Stimulated activated CD4-positive, alpha-beta T cell treated with anti-CD3 and anti-CD28 coated beads, Interleukin-2, amount 100 ng/mL, for 24 hours (primary cell): ENCODE measurements at places on chromosomes 6 and 20.

GRCh38 chr6:135286962-135287538 lies 105.9 kb downstream of the MYB start:
- no peak for DNase-seq

DNA sequence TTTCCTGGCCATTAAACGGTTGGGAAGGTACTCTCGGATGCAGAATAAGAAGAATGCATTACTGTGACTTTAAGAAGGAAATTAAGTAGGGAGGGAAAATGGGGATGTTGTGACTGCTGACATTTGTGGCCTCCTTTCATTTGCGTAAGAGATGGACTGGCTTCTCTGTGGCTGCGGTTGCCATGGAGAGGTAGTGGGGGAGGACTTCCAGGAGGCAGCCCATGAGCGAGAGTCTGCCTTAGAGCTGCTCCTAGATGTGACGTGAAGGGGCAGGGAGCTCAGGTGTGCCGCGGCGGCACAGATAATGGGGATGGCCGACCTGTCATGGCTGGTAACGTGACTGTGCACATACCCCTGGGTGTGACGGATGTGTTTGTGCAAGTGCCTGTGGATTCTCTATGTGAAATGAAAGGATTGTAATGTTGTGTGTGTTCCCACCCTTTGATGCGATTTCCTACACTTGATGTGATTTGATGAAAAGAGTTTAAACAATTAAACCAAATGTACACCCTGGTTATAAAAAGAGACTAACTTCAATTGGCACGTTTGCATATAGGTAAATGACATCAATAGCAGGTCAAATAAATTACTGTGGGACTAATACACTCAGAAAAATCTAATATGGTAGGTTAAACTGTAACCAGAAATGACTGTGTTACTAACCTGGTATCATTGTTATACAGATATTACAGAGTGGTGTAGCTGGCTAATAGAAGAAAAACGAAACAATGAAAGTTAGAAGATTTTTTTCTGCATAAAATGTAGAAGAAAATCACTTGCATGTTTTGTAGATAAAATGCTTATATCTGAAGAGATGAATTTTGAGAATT lies 48.9 kb downstream of the HIVEP1 start:
- DNase-seq: peak; percentile 67

GRCh38 chr6:108565091-108565766 lies 4.5 kb downstream of the FOXO3 start:
- no peak for DNase-seq

GRCh38 chr6:85612690-85613474 lies 19.2 kb upstream of the SNX14 start:
- no peak for DNase-seq

- DNase-seq: no peak
These were observed 593.4 kb upstream of the CDH4 start for GRCh38 chr20:60658681-60659080.

DNA sequence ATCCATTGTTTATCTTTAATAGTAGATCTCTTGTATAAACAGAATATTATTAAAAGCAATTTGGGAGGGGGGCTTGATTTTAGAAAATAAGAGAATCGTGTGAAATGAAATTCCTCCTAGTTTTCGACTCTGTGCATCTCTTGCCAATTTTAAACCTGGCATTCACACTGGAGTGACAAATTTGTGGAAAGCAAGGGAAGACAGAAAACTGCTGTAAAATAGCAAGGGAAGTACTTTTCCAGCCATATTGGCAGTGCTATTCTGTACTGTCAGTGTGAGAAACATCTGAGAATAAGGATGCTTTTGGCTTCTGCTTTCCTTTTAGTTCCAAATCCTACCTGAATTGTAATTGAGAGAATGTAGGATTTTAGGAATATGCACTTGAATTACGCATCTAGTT lies 40.2 kb downstream of the TOP1 start:
- no peak for DNase-seq

DNA sequence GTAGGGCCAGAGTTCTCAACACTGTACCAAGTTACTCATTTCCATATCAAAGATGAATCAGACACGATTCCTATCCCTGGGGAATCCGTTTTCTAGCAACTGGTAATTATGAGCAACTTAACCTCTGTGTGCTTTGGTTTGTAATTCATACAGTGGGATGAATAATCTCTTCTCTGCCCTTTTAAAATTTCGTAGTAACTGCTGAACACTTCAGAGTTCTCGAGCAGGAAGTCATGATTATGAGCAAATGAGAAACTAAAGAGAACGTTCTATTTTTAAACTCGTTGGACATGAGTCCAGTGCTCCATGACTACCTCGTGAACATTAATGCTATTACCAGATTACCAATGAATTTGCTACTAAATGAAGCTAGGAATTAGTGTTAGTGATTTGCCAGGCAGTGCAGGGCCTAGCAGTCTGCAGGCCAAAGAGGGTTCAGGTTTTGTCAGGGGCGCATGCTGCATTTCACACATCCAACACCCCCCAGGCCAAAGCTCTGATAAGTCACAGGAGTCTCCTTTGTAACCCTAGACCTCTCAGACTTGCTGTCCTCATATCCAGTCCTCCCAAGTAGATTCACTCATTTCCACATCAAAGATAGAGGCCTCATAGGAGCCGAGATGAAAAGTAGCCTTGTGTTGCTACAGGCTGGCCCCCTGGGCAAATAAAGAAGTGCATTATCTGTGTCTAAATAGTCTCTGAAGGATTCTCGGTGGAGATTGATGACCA lies 45.8 kb upstream of the VSTM2L start:
- no peak for DNase-seq

DNA sequence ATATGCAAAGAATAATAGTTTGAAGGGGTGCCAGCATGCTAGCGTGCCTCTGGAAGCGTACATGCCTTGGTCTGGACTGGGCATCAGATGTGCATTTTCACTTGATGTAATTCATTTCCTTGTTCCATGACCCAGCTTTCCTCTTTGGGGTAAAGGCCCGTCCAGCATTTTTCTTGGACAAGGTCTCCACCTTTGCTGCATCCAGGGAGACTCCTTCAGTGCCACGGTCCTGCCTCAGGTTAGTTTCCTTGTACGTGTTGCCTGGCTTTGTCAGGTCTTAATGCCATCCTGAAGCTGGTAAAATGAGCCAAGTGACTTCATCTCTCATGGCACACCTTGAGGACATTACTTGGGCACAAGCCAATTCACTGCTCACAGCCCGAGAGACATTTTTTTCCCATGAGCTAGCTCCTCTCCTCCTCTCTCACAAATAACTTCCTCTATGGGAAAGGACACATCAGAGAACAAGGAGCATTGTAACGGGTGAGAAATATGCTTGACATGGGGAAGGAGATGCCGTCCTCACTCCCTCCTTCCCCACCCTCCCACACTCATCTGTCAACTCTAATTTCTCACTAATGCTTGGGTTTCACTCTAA lies 23.9 kb downstream of the EDN1 start:
- DNase-seq: no peak

DNA sequence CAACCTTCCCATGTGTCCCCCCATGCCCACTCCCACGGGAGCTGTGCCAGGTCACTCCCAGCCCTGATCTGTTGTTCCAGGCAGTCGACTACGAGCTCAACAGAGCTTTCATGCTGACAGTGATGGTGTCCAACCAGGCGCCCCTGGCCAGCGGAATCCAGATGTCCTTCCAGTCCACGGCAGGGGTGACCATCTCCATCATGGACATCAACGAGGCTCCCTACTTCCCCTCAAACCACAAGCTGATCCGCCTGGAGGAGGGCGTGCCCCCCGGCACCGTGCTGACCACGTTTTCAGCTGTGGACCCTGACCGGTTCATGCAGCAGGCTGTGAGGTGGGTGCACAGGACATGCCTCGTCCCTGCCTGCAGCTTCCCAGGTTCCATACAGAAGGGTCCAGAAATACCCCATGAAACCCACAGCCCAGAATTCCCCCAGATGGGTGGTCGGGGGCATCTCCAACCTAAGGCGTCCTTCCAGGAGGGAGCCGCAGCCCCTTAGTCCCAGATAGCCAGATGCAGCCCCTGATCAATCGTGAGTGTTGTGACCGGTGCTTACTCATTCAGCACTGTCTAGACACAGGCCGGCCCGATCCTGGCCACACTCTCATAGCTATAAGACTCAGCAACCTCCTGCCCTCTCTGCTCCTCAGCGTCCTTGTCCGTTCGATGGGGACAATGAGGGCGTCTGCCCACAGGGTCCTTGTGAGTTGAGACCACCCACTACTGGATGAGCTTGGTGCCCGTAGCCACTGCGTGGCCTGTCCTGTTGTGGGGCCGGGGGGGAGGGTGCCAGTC lies 142.1 kb downstream of the TAF4 start:
- DNase-seq: no peak

DNA sequence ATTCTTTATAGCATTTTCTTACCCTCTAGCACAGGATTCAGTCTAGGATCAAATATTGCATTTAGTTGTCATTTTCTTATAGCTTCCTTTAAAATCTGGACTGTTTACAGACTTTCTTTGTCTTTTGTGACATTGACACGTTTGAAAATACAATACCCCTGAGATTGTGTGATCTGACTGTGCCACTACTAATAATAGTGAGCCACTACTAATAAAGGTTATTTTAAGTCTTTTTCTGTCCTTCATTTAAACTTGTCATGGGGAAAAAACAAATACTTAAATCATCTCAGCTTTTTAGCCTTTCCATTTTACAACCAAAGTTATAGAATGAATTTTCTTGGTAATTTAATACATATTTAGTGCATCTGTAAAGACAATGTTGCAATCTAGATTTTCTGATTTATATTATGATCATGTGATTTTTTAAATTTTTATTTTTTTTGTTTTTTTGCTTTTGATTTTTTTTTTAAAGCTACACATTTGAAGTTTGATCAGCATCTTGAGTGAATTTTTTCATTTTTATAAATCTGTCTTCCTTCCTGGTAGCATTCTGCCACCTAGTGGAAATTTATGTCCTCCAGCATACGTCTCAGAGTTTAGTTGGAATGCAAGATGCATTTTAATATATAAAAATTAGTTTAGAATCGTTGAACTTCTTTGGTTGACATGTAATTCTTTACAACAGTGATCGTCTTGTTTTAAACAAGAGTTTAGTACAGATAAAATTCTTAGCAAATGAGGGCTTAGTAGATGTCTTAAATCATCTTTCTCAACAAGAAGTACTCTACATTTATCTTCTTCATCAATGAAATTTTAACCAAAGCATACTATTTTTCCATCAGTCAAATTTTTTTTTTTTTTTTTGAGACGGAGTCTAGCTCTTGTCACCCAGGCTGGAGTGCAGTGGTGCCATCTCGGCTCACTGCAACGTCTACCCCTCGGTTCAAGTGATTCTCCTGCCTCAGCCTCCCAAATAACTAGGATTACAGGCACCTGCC lies 119.4 kb downstream of the NCOA3 start:
- DNase-seq: no peak

DNA sequence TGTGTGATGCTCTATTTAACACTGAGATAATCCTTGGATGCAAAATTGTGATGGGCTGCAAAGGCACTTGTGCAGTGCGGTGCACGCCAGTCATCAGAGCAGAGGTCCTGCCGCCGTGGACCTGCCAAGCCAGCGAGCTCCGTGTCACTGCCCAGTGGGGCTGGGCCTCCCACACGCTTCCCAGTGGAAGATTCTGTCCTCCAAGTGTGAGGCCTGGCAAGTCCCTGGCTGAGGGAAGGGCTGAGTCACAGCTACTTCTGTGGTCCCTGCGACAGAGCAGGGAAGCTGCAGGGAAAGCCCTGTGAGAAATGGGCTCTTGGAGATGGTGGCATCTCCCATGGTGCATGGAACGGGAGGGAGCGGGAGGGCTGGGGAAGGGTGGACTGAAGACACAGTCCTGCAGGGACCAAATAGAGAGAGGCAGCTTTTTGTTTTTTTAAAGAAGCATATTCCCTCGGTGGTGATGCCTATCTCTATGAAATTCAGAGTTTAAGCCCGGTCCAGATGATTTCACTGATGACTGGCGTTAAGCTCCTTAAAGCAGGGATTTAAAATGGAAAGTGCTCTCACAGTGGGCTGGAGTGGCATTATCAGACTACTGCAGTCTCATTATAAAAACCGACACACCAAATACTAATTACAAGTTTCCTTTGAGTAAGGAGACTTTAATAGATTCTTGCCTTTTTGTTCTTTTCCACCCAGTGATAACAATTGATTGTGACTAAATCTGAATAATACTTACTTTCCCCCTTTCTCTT lies 413.7 kb downstream of the QKI start:
- DNase-seq: no peak

GRCh38 chr6:25388776-25389175 lies 109.6 kb downstream of the CARMIL1 start:
- DNase-seq: no peak

DNA sequence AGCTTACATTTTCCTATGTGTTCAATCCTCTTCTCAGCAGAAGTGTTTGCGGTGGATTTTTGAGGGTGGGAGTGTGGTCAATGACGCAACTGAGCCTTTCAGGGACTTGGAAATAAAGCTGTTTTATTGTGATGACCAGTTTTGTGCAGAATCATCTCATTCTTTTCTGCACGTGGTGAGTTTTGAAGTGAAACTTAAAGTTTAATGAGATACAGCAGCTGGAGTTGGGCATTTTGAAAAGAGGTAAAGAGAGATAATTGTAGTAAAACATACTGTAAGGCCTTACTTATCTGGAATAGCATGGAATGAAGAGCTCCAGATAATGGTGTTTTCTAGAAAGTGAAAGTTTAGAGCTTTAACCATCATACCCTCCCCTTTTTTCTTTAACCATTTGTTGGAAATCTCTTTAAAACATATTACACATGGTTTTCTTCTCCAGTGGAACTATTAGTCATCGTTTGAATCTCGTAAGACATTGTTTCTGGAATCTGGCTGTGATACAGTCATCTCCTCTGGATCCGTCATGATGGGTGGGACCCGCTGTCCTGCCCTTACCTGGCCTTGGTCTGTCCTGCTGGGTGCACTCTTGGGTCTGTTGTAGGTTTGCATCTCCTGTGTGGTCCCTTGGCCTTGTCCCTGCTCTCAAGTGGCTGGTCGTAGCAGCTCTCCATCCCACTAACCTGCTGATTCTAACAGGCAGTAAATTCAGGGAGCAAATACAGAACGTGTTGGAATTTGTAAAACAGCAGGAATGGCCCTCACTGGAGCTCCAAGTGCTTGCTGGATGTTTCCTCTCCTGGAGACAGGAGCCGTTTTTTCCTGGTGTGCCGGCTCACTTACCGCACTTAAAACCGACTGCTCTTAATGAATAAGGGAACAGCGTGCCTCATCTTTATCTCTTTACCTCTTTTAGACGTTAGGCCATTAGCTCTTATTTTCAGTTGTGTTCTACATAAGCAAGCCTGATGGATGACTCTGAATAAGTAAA lies 29.8 kb downstream of the UST start:
- DNase-seq: no peak

DNA sequence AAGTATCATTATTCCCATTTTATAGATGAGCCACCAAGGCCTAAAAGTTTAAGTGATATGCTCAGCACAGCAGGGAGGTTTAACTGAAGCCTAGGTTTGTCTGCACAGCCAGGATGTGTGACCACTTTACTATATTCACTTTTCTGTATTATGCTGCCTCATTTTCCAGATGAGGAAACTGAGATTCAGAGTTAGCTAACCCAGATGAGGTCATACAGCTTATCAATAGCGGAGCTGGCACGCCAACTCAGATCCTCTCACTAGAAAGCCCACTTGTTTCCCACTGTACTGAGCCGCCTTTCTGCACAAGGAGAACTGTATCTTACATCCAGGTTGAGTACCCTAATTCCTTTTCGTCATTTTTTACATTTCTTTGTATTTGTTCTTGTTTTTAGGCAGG lies 131.7 kb upstream of the SUPT3H start:
- DNase-seq: no peak
